ENCODE measurements at places on chromosomes 4 and X.

GRCh38 chr4:141339966-141340365 lies 119.3 kb downstream of the ZNF330 start:
- DNase-seq, result no peak

DNA sequence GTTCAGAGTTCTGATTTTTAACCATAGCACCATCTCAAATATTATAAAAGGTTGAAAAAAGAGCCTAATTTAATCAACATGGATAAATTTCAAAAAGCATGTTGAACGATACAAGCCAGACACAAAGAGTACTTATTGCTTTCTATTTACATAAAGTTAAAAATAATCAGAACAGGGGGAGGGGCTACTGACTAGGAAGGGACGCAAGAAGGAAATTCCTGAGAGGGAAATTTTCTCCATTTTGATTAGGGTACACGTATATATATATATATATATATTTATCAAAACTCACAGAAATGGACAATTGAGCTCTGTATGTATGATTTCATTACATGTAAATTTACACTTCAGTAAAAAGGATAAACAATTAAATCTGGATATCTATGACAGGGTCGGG lies 482 bp upstream of the MBTPS2 start:
- DNase-seq, result no peak

- no peak for DNase-seq
These were observed 984.0 kb upstream of the TENM3 start for GRCh38 chr4:181259081-181259709.

DNA sequence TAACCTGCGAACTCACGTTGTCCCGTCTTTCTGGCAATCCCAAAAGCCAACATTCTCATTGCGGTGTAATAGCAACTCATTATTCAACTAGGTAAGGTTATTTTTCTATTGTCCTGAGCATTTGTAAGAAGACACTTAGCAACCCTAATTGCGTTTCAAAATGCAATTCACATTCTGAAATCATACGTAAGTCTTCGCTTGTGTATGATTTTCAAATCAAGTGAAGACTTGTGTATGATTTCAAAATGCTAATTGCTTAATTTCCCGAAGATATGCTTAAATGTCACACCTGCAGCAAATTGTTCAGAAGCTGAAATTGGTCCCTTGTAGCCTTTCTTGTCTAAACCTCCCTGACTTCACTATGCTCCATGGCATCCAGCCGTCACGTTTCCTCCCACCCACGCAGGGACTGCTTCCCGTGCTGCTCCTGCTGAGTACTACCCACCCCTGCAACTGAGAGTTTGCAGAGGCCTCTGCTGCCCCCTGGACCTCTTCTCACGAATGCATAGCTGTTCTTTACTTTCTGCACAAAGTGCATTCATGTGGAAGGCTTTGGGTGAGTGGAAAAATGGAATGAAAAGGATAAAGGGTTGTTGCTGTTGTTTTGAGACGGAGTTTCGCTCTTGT lies 40.8 kb upstream of the CLDN24 start:
- no peak for DNase-seq

DNA sequence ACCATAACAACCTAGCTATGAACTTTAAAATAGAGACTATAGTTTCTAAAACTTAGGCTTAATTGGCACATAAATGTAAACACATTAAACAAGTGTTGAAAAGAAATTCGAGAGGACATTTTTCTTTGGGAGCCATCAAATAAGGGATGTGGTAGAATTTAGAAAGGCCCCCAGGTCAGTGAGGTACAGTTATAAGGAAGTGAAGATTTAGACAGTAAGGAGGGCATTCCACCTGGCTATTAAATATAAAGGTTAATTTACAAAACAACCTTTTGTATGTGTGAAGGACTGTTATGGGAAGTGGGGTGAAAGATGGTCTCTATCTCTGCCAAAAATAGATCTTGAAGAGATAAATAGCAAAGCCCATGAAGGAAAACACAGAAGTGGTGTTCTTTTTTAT lies 83.9 kb downstream of the AFF1 start:
- DNase-seq, result no peak

DNA sequence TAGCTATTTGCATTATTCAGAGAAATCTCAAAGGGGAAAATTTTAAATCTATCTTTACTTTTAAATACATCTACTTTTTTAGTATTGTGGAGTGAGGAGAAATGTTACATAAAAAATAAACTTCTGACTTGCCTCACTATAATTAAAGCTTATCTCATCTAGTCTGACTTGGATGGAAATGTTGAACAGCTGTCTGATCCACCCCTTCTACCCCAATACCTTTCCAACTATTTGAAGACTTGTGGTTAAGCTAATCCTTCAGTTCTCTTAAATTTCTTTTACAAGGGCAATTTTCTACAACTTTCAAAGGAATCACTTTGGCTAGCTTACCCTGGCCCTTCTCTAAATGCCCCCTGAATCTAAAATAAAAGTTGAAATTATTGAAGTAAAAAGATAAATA lies 17.3 kb upstream of the RPS6KA6 start:
- DNase-seq, result no peak

DNA sequence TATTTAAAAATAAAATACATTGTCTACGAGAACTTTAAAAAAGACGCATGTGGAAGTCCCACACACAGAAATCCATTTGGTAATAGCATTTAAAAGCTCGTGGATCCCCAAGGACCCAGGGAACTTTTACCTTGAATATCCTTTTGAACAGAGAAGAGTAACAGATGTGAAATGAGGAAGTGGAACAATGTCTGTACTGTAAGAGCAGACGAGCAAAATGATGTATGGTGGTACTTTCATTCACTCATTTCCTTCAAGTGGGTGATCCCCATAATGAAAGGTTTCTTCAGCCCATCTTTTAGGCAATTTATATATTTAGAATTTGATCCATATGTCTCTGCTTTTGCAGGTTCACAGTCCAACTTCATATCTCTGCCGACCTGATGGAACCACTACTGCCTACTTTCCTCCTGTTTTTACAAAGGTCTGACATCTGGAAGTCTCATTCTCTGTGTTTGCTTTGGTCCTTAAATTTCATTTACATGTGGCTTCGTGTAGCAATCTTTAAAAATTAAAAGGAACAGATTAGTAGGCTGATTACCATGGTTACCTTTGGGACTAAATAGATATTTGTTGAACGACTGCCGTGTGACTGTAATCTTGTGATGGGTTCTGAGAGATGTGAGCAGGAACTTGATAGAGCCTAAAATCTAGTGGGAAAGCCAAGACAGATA lies 188.4 kb downstream of the PALLD start:
- no peak for DNase-seq

DNA sequence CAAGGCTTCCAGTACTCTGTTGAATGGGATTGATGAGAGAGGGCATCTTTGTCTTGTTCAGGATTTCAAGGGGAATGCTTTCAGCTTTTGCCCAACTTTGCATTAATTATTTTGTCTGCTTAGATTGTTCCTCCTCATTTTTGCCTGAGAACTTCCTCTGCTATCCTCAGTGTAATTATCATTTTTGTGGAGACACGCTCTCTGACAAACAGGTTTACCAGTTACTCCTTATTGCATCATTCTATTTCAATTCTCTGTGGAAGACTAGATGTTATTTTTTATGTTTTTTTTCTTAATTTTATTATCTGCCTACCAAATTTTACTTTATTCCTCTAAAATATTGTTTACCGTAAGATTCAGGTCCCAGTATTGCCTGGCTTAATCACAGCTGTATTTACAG lies 349.2 kb downstream of the ADGRL3 start:
- no peak for DNase-seq

GRCh38 chr4:99126376-99126775 lies 17.7 kb downstream of the ADH4 start:
- no peak for DNase-seq

- no peak for DNase-seq
These were observed 159.8 kb downstream of the SLC4A4 start for GRCh38 chr4:71498625-71499024.

- no peak for DNase-seq
These were observed 308 bp upstream of the TLR2 start for GRCh38 chr4:153683763-153684181.

DNA sequence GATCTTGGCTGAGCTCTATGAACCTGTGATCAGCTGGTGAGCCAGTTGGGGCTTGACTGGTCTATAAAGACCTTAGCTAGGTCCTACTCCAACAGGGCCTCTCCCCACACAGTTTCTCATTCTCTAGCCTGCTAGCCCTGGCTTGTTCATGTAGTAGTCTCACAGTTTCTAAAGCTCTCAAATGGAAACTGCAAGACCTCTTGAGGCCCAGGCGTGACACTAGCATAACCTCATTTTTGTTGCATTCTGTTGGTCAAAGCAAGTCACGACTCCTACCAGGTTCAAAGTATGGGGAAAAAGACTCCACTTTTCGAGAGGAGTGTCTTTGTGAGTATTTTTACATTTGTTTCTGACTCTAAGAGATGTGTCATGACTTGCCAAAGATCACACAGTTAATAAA lies 50.9 kb downstream of the CEP44 start:
- DNase-seq, result no peak

- no peak for DNase-seq
These were observed 776 bp upstream of the SOWAHD start for GRCh38 chrX:119757646-119757978.

GRCh38 chr4:3013839-3014350 lies 50.5 kb downstream of the GRK4 start:
- DNase-seq, result no peak

DNA sequence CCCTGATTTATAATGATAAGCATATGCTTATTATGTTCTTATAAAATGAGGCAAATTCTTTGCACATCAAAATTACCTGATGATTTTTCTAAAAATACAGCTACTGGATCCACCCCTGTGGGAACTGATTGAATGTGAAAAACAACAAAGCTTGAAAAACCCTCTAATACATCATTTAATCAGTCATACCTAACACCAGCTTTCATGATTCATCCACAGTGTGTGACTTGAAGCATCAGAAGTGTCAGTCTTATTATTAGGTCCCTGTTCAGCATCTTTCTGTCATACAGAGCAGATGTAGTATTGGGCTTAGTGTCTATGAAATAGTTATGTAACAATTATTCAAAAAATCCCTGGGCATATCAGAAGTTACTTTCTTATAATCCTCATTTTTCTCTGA lies 671.3 kb upstream of the GALNT7 start:
- no peak for DNase-seq

- DNase-seq, result no peak
These were observed 15.1 kb downstream of the TEC start for GRCh38 chr4:48254381-48255071.

DNA sequence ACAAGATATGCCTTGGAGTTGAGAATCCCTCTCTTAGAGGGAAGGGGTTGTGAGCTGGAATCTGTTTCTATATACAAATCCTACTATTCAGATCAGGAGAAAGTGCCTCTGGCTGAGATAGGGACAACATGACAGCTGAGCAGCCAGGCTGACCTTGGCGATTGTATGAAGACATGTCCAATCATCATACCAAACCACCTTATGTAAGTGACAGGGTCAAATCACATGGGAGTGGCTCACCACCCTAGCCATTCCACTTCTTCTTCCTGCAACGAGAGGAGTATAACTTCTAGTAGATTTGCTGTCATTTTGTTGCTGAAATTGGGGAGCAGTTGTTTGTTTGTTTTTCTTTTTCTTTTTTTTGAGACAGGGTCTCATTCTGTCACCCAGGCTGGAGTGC lies 48.3 kb upstream of the TMEM150C start:
- no peak for DNase-seq

DNA sequence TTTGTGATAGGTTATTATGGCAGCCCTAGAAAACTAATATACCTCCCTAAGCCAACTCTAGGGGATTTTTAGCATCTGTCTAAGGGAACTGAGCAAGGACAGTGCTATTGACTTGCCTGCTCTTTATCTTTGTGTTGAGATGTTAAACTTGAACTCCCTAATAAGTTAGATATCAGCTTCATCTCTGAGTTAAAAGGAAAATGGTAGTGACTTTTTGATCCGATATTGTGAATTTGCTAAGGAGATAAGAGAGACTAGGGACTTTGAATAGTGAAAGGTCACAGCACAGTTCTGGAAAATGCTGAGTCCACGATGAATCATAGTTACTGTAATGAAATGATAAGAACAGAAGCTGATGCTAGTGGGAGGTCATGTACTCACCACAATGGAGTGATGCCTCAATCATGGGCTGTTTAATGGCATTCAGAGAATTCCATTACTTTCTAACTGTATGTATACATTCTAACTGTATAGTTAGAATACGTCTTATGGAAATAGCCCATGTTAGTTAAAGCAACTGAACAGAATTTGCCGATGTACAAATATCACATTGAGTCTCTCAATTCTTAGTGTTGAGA lies 147.2 kb downstream of the GLRA3 start:
- DNase-seq, result no peak

- DNase-seq, result no peak
These were observed 245.5 kb downstream of the ANK2 start for GRCh38 chr4:113294908-113295307.

GRCh38 chrX:154304846-154305245 lies 9.3 kb downstream of the TKTL1 start:
- no peak for DNase-seq

GRCh38 chr4:105556206-105556605 lies 3.8 kb downstream of the ARHGEF38 start:
- no peak for DNase-seq

- no peak for DNase-seq
These were observed 1.6 kb upstream of the NAT8L start for GRCh38 chr4:2057382-2058065.

DNA sequence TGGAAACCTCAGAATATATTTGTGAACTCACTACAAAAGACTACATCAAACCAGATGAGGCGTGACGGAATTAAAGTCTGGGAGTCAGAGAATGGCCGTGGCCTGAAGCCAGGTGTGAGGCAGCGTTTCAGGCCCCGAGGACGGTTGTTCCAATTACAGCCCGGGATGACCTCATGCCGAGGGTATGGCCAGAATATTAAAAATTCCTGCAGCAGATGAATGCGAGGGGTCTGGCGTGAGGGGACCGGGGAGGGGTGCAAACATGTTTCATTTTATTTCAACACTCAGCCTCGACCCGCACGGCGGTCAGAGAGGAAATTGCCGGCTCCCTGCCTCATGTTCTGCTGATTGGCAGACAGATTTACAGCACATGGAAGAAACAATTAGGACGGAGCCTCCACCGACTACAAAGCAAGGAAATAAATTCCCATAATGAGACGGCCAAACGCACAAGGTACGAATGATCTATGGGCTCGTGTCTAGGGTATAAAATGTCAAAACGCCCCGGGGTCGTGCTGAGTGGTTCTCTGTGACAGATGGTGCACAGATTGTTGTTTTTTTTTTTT lies 289.7 kb downstream of the SHOX start:
- DNase-seq, result no peak

- no peak for DNase-seq
These were observed 227.6 kb upstream of the HDX start for GRCh38 chrX:84729809-84730208.

DNA sequence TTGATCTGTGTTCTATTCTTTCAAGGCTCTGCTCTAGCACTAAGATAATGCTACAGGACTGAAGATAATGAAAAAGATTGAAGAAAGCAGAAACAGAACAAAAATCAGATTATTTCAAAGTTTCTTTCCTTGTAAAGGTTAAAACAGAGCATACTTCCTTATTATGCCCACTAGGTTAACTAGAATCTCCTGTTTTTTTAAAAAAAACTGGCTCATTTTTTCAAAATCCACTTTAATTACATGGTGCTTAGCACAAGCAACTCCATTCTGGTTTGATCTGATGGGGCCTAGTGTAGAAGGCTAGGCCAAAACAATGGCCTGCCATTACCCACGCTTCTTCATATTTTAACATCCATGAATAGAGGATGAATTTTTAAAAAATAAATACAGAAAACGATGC lies 1.2 kb upstream of the UBA6 start:
- no peak for DNase-seq

- DNase-seq, result no peak
These were observed 12.9 kb downstream of the DCTD start for GRCh38 chr4:182904211-182904761.

Data from cerebellar nuclear complex (tissue), 1 donor.